Peyer's patch (tissue), 4 donors: ENCODE measurements at places on chromosomes 6 and 20.

DNA sequence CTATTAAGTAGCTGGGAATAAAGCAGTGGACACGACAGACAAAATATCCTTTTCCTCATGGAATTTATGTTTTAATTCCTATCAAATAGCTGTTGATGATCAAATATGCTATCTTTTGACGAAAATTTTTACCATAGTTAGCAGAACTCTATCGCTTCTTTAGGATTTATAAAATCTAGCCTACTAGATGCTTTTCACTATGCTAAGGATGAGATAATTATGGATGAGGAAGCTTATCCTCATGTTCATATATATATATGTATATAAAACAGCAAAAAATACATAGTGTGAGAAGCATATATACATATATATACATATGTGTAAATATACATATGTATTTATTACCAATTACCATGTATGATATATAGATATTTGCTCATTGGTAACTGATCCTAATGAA, 12.9 kb upstream of the PRSS16 start:
- no peak for DNase-seq

GRCh38 chr6:154306696-154307095, 49.9 kb downstream of the IPCEF1 start:
- peak; percentile 60 for DNase-seq

DNA sequence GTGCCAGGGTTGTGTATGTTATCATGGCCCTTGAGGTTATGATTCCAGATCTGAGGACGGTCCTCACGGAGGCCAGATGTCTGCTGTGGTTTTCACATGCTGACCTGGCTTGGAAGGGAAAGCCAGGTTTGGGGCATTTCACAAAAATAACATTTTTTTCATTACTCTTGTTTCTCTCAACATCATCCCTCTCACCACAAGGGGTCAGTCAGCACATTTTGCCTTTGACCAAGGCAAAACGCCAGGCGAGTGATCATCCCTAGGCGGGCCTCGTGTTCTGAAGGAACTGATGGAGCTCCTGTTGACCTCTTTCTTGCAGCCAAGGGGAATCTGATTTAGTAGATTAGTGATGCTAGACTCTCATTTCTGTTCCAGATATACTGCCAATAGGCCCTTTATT, 133.5 kb downstream of the TBC1D7 start:
- DNase-seq, result peak; percentile 70

- DNase-seq, result no peak
Observed at GRCh38 chr6:503610-504362, 112.2 kb downstream of the IRF4 start.

- DNase-seq, result no peak
Observed at GRCh38 chr6:166418691-166419143, 36.0 kb upstream of the MPC1 start.

GRCh38 chr6:101458826-101459225, 65.3 kb downstream of the GRIK2 start:
- no peak for DNase-seq

GRCh38 chr6:3848925-3849605, at the start of gene FAM50B:
FAM50B (plus strand) TSS chr6:3849373; CDS start chr6:3849812, 439 bp downstream.
- peak; percentile 89 for DNase-seq

- DNase-seq, result no peak
Observed at GRCh38 chr20:10558635-10559187, 115.1 kb downstream of the JAG1 start.

DNA sequence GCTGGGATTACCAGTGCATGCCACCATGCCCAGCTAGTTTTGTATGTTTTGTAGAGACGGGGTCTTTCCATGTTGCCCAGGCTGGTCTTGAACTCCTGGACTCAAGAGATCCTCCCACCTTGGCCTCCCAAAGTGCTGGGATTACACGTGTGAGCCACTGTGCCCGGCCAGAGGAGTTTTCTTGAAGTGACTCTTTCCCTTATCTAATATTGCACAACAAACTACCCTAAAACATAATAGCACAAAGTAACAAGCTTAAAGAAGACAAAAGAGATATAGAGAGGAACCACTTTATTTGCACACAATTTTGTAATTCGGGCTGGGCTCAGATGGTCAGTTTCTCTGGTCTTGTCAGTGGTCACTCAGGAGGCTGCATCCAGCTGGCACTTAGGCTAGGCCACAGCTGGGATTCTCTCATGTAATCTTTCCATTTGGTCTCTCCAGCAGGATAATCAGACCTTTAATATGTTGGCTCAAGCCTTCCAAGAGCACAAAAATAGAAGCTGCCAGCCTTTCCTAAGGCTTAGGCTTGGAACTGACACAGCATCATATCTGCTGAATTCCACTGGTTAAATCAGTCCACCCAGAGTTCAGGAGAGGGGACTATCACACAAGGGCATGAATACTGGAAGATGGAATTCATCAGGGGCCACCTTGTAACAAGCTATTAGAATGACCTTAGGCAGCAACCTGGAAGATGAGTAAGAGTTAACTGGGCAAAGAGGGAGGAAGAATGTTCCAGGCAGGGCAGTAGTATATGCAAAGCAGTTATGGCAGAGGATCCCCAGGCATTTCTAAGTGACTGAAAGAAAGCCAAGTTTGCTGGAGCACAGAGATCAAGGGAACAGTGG, 56.7 kb upstream of the PNRC1 start:
- no peak for DNase-seq

DNA sequence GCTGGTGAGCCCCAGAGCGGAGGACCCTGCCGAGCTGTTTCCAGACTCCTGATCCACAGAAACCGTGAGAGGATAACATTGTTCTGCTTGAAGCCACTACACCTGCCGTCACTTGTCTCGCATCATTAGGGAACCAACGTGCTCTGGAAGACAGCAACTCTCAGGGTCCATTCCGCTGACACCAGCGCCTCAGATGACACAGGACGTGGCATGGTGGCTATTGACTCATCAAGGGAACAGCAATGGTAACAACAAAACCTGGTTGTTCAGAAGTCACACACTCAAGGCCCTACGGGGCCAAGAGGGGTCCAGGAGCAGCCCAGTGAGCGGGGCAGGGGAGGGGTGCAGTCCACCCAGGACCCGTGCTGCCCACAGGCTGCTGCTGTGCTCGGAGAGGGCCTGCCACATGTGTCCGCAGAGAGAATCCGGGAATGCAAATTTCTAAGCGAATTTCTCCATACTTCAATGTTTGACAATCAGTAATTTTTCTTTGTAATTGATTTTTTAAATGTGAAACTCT, 110.4 kb downstream of the TTLL2 start:
- no peak for DNase-seq

DNA sequence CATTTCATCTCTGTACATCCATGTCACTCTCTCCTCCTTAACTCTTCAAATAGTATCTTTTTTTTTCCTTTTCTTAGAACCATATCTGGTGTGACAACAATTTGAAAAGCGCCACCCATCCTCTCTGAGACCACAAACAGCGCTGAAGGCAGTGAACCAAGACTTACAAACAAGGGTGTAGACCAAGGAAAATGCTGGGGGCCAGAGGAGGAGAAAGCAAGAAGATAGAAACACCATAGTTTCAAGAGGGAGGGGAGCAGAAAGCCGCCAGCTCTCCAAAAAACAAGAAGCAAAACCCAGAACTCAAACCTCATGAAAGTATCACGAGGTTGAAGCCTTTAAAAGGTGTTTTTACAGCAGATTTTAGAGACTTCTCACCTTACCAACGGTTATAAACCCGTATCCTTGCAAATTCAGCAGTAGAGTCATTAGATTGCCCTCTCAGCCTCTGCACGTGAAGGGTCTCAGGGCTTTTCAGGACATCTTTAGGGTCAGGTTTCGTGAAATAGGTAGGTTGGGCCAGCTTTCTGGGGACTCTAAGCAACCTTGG, 13.3 kb upstream of the RIPOR2 start:
- peak; percentile 86 for DNase-seq

DNA sequence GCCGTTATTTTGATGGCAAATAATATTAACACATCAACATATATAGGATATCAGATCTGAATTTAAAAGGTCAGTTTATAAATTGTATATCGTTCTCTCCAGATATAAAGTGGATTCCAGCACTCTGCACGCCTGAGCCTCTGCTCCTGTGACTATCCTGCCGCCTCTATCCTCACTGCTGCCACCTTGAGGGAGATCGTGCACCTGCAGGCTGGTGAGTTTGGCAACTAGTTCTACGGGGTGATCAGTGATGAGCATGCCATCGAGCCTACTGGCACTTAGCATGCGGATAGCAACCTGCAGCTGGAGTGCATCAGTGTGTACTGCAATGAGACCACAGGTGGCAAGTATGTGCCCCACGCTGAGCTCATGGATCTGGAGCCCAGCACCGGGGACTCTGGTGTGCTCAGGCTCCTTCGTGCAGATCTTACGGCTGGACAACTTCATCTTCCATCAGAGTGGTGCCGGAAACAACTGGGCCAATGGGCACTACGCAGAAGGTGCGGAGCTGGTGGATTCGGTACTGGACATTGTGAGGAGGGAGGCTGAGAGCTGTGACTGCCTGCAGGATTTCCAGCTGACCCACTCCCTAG, 84.9 kb downstream of the FBXO5 start:
- DNase-seq, result peak; percentile 73

- no peak for DNase-seq
Observed at GRCh38 chr6:109631403-109631802, 59.6 kb downstream of the AK9 start.

DNA sequence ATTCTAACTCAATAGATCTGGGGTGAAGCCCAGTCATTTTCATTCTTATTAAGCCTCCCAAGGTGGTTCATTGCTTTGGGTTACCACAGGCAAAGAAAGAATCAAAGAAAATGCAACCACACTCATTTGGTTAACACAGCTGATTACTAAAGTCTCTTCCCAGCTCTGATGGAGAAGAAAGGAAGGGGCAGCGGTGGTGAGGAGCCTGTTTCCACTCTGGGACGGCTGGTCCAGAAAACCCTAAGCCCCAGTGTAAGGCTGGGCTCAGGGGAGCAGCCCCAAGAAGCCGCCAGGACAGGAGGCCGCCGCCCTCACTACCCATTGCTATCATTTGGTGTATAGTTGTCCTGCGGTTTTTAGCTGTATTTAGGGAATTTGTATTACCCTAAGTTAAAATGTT, 226.9 kb downstream of the CD83 start:
- DNase-seq, result no peak

DNA sequence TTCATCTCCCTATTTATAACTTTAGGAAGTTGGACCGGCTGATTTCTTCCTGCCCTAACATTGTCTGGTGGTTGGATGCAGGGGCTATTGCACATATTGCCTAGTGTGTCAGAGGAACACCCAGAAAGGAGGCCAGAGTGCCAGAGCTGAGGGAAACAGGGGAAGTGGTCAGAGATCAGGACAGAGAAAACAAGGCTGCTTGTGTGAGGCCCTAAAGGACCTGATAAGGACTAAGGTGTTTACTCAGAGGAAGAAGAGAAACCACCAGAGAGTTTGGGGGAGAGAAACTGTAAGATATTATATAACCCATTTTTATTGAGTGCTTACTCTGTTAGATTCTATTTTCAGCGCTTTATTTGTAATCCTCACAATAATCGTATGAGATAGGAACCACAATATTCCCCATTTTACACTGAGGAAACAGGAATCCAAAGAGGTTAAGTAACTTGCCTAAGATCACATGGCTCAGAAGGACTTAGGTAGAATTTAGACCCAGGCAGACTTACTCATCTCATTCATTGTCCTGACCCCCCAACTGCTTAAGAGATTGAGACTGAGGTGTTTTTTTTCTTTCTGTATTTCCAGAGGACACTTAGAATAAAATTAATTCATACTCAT, 54.0 kb upstream of the REV3L start:
- DNase-seq, result no peak

DNA sequence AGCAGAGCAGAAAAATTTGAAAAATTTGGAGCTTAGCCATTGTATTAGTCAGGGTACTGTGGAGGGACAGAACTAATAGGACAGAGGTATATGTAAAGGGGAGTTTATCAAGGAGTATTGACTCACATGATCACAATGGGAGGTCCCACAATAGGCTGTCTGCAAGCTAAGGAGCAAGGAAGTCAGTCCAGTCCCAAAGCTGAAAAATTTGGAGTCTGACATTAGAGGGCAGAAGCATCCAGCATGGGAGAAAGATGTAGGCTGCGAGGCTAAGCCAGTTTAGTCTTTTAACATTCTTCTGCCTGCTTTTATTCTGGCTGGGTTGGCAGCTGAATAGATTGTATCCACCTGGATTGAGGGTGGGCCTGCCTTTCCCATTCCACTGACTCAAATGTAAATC, 82.0 kb downstream of the SMPDL3A start:
- DNase-seq, result no peak

DNA sequence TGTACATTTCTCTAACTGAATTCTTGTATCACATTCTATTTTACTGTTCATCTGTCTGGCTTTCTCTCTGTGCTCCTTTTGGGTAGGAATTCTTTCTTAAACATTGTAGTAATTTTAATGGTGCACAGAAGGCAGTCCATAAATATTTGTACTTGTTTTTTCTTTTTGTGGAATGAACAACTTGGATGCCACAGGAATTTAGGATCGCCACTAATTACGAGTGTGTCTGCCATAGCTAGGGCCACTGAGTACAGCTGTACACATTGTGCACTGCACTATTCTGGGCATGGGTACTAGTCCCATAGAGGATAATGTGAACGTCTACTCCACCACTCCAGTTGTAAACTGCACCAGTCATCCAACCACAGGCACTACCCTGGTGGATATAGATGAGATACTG, 39.3 kb upstream of the TMEM200A start:
- DNase-seq, result no peak

GRCh38 chr6:66418906-66419305, 711.9 kb upstream of the EYS start:
- DNase-seq, result no peak

GRCh38 chr20:51004781-51005180, 18.1 kb downstream of the KCNG1 start:
- no peak for DNase-seq

- no peak for DNase-seq
Observed at GRCh38 chr20:55650657-55651360, 354.5 kb downstream of the CBLN4 start.

DNA sequence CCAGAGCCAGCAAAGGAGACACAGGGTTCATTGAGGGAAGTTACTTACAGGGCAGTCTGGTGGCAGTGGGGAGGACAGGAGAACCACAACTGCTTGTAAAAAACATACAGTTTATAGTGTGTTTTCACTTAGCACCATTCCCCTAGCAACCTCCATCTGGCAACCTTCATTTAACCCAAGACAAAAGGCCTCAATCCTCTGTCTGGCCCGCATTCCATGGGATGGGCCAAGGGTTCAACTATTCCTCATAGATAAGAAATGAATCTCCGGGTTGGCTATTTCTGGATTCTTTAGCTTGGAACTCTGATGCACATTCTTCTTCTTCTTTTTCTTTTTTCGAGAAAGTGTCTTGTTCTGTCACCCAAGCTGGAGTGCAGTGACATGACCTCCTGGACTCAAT, 26.3 kb upstream of the FYN start:
- no peak for DNase-seq

DNA sequence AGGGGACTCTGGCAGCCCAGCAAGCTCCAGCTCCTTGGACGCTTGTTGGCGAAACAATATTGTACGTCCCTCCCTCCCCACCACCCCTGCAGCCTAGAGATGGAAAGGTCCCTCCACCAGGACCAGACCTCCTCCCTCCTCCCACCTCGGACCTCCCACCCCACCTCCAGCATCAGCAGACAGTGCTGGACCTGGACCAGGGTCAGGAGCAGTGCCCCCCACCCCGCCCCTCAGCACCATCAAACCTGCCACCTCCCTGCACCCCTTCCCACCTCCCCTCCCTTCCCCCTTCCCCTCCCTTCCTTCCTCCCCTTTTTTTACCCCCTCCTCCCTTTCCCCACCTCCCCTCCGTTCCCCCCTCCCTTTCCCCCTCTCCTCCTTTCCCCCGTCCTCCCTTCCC, 98.4 kb downstream of the TAF4 start:
- no peak for DNase-seq
